Esophagus squamous epithelium (tissue), 5 donors: ENCODE measurements at places on chromosomes 16 and 17.

GRCh38 chr17:29076722-29077121, 33.8 kb downstream of the PIPOX start:
- DNase-seq: no peak

- no peak for DNase-seq
Observed at GRCh38 chr16:31714903-31715504, 158.6 kb upstream of the ZNF267 start.

- DNase-seq: no peak
Observed at GRCh38 chr16:88558457-88559442, 11.5 kb upstream of the ZC3H18 start.

- no peak for DNase-seq
Observed at GRCh38 chr17:40027614-40028012, 12.4 kb downstream of the CSF3 start.

DNA sequence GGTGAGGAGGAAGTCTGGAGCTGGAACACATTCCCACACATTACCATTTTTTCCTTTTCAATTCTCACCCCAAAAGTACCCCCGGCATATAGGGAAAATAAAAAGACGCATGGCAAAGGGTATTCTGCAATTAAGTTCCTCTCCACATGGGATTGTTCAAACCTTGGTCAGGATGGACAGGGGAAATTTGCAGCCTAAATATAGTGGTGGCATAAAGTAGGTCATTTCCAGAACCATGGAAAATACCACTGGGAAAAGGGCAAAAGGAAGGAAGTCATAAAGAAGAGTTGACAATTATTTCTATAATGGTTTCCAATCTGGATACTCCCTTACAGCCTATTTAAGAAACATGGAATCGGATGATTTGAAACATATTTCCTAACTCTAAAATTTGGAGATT, 135.8 kb downstream of the STX8 start:
- no peak for DNase-seq

GRCh38 chr17:63423251-63423950, 22.7 kb downstream of the CYB561 start:
- no peak for DNase-seq

DNA sequence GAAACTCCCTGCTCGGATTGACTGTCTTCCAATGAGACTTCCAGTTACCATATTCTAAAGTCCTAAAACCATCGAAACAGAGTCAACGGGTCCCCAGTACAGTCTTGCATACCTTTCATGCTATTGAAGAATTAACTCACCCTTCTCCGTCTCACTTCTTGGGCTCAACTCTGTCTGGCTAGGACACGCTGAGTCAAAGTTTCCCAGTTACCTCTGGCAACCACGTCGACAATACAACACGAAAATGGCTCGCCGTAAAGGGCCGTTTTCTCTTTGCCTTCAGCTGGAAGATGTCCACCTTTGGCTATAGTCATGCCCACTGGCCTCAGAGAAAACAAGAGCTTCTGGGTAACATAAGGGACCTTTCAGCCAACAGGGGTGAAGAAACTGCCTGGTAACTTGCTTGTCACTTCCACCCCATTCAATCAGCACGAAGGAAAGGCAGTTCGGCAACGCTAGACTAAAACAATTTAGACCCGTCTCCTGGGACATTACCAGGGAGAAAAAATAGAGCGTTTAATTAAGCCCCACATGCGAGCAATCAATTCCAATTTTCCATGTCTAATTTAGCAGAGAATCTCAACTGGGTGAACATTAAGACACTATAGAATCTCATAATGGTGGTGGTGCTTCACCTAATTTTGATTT, 21.5 kb downstream of the KCNG4 start:
- DNase-seq: no peak

GRCh38 chr17:62882284-62882683, 74.2 kb upstream of the MARCHF10 start:
- no peak for DNase-seq

DNA sequence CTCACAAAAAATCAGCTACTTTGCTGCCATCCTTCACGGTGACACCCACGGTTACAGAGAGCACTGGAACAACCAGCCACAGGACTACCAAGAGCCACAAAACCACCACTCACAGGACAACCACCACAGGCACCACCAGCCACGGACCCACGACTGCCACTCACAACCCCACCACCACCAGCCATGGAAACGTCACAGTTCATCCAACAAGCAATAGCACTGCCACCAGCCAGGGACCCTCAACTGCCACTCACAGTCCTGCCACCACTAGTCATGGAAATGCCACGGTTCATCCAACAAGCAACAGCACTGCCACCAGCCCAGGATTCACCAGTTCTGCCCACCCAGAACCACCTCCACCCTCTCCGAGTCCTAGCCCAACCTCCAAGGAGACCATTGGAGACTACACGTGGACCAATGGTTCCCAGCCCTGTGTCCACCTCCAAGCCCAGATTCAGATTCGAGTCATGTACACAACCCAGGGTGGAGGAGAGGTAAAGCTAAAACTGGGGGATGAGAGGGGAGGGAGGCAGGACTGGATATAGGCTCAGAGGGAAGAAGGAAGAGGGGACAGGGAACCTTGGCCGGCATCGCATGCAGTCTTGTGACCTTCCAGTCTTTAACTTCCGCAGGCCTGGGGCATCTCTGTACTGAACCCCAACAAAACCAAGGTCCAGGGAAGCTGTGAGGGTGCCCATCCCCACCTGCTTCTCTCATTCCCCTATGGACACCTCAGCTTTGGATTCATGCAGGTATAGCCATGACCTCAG, 581 bp downstream of the CD68 start:
- no peak for DNase-seq

DNA sequence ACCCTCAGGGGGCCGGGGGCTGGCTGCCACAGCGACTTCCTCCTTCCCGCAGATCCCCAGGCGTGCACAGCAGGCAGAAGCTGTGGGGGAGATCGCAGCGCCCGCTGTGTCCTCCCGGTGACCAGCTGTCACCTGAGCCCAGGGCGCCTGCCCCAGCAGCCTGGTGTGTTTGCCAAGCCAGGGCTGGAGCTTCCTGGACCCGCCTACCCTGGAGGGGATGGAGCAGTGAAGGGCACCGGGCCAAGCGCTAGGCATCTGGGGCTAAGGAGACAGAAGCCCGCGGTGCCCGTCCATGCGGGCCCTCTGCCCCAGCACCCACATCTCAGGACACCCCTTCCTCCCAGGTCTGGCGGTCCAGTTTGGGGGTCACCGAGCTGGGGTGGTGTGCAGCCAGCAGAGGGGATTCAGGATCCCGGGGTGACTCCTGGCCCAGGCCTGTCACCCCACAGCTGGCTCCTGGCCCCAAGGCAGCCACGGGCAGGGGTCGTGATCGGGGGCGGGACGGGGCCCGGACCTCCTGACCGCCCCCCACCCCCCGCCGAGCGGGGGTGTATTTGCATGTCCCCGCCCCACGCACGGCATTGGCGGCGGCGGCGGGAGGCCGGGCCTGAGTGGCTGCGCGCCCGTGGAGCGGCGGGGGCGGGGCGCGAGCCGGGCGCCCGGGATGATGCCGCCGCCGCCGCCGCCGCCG, at the start of gene RAB26:
RAB26 (plus strand) TSS at position 645 of the 691 bp plus-strand sequence. CDS start 159 bp downstream, outside the sequence.
- no peak for DNase-seq

GRCh38 chr17:66849851-66850580, 15.1 kb downstream of the CACNG5 start:
- DNase-seq: no peak

DNA sequence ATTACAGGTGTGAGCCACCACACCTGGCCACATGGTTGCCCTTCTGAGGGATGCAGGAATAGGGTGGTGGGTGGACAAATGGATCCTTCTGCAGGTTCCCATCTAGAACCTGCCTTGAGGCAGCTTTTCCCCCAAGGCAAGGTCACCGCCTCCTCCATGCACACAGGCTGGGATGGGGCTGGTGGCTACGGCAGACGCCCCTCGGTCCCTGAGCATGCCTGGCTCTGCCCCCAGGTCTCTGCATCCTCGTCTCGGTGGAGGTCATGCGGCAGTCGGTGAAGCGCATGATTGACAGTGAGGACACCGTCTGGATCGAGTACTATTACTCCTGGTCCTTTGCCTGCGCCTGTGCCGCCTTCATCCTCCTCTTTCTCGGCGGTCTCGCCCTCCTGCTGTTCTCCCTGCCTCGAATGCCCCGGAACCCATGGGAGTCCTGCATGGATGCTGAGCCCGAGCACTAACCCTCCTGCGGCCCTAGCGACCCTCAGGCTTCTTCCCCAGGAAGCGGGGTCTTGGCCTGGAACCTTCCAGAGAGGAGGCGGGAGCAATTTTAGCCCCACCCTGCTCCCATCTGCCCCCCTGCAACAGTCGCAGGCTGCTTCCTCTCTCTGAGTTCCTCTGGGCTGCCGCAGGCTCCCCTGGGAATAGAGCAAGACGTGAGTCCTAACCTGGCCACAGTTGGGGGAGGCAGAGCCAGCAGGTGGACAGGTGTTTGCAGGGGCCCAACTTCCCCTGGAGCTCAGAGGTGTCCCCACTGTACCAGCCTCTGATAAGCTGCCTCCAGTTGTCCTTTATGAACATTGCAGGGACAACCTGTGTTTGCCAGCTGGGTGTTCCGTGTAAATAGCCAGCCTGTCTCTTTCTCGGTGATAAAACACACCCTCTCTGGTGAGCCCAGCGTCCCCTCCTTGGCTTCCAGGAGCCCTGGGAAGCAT, 11.7 kb downstream of the CACNG1 start:
- no peak for DNase-seq

DNA sequence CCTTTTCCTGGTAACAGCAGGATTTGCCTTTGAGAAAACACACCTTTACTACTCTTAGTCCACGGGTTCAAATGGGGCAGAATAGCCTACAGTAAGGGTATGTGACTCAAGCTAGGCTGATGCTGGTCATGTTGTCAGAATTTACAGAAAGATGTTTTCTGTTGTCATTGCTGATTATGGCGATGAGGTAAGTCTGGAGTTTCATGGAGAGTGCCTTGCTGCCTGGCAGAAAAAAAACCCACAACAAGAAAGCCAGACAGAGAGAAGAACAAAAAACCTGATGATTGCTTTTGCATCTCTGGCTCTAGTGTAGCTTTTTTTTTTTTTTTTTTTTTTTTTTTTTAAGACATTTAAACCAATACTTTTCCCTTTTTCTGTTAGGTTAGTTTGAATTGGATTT, 47.9 kb downstream of the SLC6A4 start:
- DNase-seq: no peak

DNA sequence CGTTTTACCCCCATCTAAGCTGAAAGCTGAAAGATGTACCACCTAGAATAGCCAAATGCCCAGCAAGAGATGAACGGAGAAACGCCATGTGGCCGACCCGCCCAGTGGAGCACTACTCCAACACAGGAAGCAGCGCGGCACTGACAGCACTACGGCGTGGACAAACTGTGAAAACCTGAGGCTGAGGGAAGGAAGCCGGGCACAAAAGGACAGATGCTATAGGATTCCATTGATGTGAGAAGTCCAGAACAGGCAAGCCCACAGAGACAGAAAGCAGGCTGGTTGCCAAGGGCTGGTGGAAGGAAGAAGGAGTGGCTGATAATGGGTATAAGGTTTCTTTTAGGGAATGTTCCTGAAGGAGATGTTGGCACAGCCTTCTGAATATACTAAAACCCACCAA, 29.4 kb upstream of the SLC38A8 start:
- no peak for DNase-seq

DNA sequence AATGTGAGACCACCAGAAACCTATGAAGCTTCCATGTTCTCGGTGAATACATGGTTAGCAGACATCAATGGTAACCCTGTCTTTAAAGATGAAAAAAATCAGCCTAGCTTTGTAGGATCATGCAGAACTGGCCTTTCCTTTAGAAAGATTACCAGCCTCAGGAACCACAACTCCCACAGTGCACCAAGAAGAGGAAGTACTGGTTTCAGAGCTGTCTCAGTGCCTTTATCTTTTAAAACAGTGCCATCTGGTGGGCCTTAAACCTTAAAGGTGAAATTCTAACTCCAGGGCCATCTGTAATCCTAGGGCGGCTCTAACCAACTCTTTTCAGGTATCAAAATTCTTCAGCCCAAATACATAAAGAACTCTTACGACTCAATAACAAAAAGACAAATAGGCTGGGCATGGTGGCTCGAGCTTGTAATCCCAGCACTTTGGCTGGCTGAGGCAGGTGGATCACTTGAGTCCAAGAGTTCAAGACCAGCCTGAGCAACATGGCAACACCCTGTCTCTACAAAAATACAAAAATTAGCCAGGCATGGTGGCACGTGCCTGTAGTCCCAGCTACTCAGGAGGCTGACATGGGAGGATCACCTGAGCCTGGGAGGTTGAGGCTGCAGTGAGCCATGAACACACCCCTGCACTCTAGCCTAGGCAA, 5.4 kb downstream of the ATPAF2 start:
- no peak for DNase-seq

- DNase-seq: no peak
Observed at GRCh38 chr17:17060001-17060922, 18.0 kb downstream of the MPRIP start.

- no peak for DNase-seq
Observed at GRCh38 chr17:43515656-43516055, 30.5 kb downstream of the ETV4 start.

DNA sequence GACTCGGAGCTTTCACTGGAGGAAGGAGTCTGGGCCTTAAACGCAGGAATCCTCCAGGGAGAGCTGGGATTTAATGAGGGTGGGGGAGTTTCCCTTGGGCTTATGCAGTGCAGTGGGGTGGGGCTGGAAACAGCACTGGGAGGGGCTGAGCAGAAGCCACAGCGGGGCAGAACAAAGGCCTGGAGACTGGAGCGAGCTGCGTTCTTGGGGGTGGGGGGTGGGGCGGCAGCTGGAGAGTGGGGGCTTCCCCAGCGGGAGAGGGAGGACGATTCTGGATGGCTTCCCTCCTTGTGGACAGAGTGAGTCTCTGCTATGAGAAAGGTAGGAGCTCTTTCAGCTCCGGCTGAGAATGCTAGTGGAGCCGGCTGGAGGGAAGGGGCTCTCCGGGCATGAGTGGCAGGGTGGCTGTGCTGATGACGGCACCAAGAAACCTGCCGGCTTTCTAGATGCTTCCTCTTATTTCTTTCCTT, 406.0 kb downstream of the SEC14L1 start:
- no peak for DNase-seq

DNA sequence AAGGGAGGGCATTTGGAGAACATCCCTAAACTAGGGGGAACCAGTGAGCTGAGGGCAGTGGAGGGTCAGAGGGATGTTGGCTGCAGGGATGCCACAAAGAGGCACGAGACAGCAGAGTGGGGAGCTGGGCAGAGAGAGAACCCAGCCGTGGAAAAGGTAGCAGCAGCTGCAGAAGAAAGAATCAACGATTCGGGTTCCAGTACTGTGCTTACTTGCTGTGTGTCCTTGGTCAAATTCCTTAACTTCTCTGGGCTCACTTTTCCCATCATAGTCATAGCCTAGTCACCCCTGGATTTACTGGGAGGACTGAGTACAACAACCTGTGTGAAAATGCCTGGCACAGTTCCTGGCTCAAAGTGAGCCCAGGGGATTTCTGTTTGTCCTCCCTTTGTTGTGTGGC, 12.8 kb upstream of the MMP2 start:
- DNase-seq: no peak

- no peak for DNase-seq
Observed at GRCh38 chr16:4664538-4665418, 28.6 kb upstream of the NUDT16L1 start.

- DNase-seq: no peak
Observed at GRCh38 chr16:89829630-89830437, 1.6 kb downstream of the SPIRE2 start.

GRCh38 chr17:73285916-73286862, 24.5 kb upstream of the CPSF4L start:
- no peak for DNase-seq
